ENCODE measurements at places on chromosomes 12 and 14.

DNA sequence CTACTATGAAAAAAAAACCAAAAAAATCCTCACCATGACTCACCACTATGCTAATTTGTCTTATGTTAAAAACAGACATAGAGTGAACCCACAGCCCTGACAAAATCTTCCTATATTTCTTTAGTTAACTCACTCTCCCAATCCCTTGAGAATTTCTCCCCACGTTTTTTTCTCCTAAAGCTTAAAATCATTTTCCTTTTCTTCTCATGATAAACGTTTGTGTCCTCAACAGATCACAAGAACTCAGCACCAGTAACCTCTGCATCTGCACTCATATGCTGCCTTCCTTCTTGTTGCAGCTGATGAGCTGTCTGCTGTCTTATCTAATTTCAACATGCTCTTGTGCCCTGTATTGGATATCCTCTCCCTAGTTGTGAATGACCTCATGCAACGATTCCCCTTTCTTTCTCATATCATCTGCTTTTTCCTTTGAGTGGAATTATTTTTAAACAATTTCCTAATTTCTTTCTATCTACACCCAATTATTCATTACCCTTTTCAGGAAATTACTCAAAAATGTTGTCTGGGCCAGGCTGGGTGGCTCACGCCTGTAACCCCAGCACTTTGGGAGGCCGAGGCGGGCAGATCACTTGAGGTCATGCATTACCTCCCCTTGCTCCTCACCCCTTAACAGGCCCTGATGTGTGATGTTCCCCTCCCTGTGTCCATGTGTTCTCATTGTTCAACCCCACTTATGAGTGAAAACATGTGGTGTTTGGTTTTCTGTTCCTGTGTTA, 427.5 kb upstream of the MGAT4C start:
- DNase-seq: no peak

GRCh38 chr12:128643155-128643554, 180.6 kb downstream of the SLC15A4 start:
- no peak for DNase-seq

GRCh38 chr14:56196274-56196673, 78.1 kb downstream of the PELI2 start:
- DNase-seq: no peak

- DNase-seq: no peak
Measured at GRCh38 chr12:123891516-123892179, 81.0 kb downstream of the CCDC92 start.

- DNase-seq: no peak
Measured at GRCh38 chr14:68774771-68775613, 17.9 kb downstream of the ZFP36L1 start.

GRCh38 chr14:102461490-102462338, 47.9 kb downstream of the ANKRD9 start:
- DNase-seq: no peak

GRCh38 chr12:5898874-5899273, 46.2 kb downstream of the ANO2 start:
- DNase-seq: no peak

GRCh38 chr12:89544022-89544421, 18.2 kb upstream of the POC1B start:
- DNase-seq: no peak

GRCh38 chr12:79347866-79348265, 342.9 kb downstream of the PAWR start:
- DNase-seq: no peak

- no peak for DNase-seq
Measured at GRCh38 chr12:6192604-6193380, 7.4 kb upstream of the CD9 start.

DNA sequence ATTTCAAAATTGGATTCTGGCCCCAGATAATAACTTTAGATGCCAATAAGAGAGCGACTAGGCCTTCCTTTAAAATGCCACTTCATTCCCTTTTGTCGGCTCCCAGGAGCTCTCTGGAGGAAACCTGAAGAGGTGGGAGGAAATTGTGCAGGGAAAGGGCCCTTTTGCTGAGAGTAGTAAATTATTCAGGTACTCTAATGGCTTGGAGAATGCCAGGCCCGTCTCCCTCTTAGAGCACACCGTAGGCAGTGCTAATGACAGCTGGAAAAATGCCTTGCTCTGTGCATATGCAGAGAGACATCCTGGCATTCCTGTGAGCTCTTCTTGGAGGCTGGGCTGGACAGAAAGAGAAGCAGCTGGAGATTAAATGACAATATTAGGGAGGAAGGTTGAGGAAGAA, 115.0 kb upstream of the RPH3A start:
- DNase-seq: no peak
